Kasumi-1 (cell line): ENCODE measurements at places on chromosomes 12 and 14.

DNA sequence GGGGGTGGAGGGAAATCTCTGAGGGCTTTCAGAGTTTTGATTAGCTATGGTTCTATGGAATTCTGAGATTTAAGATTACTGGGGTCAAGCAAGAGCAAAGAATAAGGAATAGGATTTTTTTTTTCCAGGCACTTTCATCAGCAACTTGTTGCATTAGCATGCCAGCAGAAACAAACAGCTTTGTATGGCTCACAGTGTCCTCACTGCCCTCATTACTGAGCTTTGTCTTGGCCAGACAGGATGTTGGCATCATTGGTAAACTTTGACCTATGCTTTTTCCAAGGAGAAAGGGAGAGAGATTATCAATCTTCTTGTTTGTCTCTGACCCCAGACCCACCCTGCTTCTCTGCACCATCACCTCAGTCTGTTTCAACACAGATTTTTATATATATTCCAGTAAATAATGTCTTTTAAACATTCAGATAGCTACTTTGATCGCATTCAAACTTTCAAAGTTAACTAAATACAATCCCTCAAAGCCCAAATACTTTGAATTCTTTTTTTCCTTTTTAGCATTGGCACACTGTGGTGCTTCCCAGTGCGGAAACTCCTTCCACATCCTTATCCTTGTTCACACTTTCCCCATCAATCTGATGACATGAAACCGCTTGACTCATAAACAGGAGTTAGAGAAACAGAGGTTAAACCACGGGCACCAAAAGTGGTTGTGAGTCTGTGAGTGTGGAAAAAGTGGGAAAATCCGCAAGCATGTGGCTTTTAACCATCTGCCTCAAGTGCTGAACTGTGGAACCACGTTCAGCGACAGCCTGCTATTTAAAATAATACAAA, 282.2 kb upstream of the FAR2 start:
- DNase-seq = no peak

GRCh38 chr12:51183816-51184215, 10.9 kb upstream of the TFCP2 start:
- DNase-seq = no peak

DNA sequence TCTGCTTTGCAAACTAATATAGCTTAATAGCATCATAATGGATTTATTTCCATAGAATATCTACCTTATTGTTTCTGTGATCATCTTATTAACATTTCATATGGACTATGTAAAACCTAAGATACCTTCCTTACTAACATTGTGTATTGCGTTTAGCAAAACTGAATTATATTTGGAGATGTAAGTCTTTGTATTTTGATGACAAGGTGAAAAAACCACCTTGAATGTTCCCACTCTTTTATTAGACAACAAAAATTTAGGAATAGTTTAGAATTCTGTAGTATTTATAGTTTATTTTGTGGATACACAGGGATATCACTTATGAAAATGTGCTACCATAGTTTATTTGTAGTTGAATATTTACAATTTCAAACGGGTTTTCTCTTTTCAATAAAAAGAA, 32.0 kb downstream of the RASSF8 start:
- DNase-seq = no peak

GRCh38 chr12:104694161-104694560, 237.4 kb downstream of the CHST11 start:
- DNase-seq = no peak

- DNase-seq = no peak
Observed at GRCh38 chr12:62839869-62840660, 94.9 kb downstream of the PPM1H start.

- DNase-seq = peak; percentile 43
Observed at GRCh38 chr14:103518422-103519042, 4.1 kb downstream of the CKB start.

DNA sequence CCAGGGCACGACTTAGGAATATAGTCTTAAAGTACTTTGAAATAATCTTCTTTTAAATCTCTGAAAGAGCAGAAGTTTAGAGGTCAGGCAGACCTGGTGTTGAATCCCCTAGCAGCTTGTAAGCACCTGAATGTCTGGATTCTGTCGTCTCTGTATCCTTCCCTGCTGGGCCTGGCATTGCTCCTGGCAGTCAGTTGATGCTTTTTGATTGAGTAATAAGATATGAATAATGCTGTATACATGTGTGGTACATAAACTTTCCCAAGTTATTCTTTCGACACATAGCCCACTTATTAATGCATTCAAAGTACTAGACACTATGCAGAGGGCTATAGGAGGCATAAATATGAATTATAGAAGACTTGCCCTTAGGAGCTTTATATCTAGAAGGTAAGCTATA, 31.4 kb downstream of the EVL start:
- no peak for DNase-seq

DNA sequence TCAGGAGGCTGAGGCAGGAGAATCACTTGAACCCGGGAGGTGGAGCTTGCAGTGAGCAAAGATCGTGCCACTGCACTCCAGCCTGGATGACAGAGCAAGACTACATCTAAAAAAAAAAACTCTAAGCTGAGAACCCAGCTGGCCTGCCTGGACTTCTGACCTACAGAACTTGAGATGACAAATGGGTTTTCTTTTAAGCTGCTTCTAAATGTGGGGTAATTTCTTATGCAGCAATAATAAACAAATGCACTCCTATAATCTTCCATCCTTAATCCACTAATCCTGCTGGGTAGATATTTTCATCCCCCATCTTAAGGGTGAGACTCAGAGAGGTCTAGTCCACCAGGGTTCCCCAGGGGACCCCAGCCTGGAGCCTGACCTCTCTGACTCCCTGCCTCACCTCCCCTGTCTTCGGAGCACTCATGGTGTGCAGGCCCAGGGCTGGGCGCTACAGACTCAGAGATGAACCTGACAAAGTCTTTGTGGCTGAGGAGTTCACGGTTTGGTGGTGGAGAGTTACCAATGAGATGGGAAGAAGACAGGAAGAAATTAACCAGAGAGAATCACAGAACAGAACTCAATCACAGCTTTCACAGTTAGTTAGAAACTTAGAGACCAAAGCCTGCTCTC, 39.7 kb upstream of the BDKRB2 start:
- DNase-seq = no peak

GRCh38 chr14:100225169-100225568, 13.8 kb upstream of the YY1 start:
- DNase-seq = no peak

- DNase-seq = peak; percentile 77
Observed at GRCh38 chr12:98592825-98593322, 612 bp upstream of the SLC25A3 start.

GRCh38 chr12:1781772-1782171, 38.6 kb upstream of the LRTM2 start:
- DNase-seq = no peak
